ENCODE measurements at places on chromosomes 5 and 9.

- no peak for DNase-seq
These were observed 17.7 kb downstream of the FCN2 start for GRCh38 chr9:134898319-134898718.

- no peak for DNase-seq
These were observed 25.0 kb downstream of the LMNB1 start for GRCh38 chr5:126801992-126802294.

- DNase-seq = no peak
These were observed 128.8 kb downstream of the GABRG2 start for GRCh38 chr5:162196351-162196750.

GRCh38 chr9:131667576-131667975, 72.3 kb downstream of the RAPGEF1 start:
- DNase-seq = no peak

- DNase-seq = no peak
These were observed 74.9 kb downstream of the C9orf152 start for GRCh38 chr9:110133059-110133458.

- no peak for DNase-seq
These were observed 27.8 kb upstream of the GRPEL2 start for GRCh38 chr5:149317281-149318048.

- DNase-seq = no peak
These were observed 71.4 kb upstream of the COL5A1 start for GRCh38 chr9:134570151-134570621.

GRCh38 chr5:148860599-148860998, 34.2 kb downstream of the ADRB2 start:
- no peak for DNase-seq

- no peak for DNase-seq
These were observed 19.8 kb upstream of the FAM151B start for GRCh38 chr5:80468131-80468530.

GRCh38 chr5:109714592-109714991, 24.9 kb downstream of the MAN2A1 start:
- DNase-seq = no peak

DNA sequence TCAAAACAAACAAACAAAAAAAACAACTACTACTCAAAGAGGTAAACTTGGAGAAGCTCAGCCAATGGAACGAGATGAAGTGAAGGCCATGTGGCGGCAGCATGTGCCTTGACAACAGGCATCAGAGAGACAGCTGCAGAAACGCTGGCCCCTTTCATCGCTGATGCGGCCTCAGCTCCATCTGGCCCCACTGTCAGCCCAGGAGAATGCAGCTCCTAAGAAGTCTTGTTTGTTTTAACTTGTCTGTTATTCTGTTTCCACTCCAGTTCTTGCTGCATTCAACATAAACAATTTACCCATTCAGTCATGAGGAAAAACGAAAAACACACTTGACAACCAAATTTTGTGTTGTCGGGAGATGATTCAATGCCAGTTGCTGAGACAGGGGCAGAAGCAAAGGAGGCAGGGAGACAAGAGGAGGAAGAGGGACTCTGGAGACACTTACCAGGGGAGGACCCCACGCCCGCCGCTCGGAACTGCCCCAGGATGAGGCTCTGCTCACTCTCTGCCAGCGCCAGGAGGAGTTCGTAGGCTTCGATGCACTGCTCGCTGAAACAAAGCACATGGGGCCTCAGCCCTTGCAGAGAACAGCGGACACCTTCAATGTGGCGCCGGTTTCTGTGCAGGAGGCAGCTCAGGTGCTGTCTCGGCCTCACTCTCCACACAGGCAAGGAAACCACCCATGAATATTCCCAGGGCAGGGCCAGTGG, 91.2 kb downstream of the DCP2 start:
- no peak for DNase-seq

- DNase-seq = no peak
These were observed 344.1 kb upstream of the WWC1 start for GRCh38 chr5:167947306-167947705.

DNA sequence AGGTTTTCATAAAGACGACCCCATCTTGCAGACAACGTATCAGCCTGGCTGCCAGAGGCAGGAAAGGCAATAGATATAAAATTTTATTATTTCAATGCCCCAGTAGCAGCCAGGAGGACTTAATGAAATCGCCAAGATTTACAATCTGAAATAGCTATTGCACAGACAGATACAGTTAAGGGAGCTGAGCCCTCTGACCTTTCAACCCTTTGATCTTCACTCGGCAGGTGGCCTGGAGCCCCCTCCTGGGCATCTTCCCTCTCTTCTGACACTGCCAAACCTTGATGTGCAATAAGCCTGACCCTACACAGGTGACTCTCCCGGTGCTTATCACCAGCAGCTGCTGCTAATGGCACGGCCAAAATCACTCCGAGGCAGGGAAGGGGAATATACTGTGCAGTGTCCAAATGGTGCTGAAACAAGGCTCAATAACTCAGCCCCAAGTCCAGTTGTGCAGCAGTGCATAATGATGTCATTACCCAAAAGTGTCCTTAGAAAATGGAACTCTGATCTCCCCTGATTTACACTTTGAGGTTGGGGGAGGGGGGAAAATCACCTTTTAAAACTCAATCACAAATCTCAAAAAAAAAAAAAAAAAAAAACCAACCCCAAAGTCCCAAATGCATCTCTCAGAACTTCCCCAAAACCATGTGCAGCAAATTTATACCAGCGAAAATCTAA, 242.0 kb downstream of the CRB2 start:
- DNase-seq = no peak

GRCh38 chr5:37111426-37112382, 137.5 kb downstream of the CPLANE1 start:
- no peak for DNase-seq

DNA sequence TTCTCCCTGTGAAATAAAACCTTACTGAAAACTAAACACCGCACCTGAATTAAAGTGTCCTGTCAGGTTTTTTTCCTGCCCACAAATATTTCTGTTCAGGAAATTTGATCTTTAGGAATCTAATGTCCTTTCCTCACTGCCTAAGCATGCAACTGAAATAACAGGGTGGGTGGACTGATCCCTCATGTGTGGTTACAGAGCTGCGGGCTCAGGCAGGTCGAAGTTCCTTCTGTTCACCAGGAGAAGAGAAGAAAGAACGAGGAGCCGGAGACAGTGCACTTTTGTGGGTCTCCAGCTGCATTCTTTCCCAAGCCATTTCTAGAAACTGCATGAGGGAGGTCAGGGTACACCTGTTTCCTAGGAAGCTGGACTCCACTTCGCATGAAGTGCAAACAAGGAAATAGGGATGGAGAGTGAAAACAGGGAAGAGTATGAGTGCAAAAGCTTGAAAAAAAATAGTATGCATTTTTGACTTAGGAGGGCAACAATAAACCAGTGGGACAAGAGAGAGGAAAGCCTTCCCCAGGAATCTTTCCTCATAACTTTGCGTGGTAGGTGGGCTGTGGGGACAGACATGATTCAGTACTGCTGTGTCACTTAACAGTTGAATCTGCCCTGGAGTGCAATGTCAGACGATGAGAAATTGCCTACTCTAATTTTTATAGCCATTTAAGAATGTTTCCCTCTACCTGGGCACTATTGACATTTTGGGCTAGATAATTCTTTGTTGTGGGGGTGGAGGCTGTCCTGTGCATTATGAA, 60.3 kb downstream of the GCNT1 start:
- DNase-seq = no peak

DNA sequence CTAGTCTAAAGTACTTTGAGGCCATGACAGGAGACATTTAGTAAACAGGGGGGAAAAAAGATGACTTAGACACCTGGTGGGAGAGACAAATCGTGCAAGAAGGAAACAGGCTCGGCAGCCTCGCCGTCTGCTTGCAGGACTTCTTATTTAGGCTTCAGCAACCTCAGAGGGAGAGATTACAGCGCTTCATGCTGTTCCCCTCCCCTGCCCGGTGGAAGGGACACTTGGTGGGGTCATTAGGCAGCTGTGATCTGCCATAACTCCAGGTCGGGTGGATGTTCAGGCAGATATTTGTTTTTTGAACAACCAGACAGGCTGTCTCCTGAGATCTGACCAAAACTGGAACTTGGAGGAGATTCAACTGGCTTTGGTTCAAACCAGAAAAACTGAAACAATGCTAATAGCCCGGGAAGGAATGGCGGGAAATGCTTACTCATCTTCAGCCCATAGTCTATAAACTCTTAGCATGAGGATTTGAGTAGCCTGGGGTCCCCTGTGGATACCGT, 38.1 kb upstream of the CD180 start:
- DNase-seq = no peak

DNA sequence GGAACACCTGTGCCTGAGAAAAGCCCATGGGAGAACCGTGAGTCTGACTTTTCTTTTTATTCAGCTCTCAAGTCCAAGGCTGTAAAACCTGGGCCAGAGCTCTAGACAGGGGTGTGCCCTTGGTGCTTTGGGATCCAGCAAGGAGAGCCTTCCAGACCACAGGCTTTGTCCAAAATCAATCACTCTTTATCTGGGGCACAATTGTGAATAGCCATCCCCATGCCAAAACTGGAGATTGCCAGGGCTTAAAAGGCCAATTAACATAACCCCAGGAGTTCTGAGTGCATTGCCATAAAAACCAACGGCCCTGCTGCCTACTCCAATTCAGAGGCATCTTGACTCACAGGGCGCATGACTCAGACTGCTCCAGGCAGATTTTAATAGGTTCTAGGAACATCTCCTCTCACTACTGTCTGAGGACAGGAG, 391.8 kb downstream of the ARHGEF28 start:
- peak; percentile 69 for DNase-seq

GRCh38 chr5:81359108-81359507, 34.8 kb downstream of the ACOT12 start:
- DNase-seq = no peak

GRCh38 chr9:38057416-38058195, 11.4 kb downstream of the SHB start:
- peak; percentile 28 for DNase-seq

DNA sequence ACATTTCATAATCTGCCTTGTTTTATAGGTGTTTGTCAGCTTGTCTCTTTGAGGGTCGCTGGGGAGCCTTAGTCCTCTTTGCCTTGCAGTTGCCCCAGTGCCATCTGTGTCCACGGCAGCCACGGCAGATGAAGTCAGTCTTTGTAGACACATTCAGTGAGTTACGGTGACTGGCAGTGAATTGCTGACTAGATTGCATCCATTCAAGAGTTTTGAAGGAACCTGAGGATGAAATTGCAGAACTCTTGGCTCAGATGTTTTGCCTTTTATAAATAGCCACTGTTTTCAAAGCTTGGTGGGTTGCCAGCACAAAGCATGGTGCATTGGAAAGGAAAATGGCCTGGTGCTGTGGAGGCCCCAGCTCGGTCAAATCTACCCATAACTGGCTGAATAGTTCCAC, 125.6 kb downstream of the TRIO start:
- DNase-seq = peak; percentile 35

DNA sequence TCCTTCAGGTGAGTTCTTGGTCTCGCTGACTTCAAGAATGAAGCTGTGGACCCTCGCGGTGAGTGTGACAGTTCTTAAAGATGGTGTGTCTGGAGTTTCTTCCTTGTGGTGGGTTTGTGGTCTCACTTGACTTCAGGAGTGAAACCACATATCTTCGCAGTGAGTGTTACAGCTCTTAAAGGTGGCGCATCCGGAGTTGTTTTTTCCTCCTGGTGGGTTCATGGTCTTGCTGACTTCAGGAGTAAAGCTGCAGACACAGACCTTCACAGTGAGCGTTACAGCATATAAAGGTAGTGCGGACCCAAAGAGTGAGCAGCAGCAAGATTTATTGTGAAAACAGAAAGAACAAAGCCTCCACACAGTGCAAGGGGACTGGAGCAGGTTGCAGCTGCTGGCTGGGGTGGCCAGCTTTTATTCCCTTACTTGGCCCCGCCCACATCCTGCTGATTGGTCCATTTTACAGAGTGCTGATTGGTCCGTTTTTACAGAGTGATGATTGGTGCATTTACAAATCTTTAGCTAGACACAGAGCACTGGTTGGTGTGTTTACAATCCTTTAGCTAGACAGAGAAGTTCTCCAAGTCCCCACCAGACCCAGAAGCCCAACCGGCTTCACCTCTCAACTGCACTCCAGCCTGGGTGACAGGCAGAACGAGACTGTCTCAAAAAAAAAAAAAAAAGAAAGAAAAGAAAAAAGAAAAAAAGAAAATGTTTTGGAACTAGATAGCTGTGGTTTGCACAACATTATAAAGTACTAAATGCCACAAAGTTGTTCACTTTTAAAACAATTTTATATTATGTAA, 9.1 kb upstream of the ERMP1 start:
- no peak for DNase-seq

DNA sequence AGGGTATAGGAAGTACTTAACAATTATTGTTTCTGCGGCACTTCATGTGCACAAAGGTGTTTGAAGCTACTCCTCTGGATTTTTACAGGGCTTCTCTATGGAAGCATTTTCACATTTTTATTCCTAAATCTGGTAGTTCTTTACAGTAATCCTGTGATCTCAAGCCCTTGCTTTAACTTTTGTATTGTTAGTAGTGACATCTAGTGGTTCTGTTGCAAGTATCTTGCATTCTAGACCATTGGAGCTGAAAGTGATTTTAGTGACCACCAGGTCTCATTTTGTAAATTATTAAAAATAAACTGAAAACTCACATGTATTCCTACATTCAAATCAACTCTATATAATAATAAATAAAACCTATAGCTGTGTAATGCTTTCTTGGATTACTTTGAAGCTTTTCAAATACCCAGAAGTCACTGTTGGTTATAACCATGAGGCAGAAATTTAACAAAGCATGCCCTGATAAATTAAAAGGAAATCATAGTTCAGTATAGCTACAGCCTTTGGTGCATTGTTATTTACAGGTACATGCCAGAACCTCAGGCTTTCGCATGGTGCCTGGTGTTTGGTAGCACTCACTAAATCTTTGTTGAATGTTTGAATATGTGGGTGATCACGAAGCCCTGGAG, 18.9 kb downstream of the RPS23 start:
- no peak for DNase-seq

- DNase-seq = no peak
These were observed 23.6 kb upstream of the EGFLAM start for GRCh38 chr5:38234737-38235136.

DNA sequence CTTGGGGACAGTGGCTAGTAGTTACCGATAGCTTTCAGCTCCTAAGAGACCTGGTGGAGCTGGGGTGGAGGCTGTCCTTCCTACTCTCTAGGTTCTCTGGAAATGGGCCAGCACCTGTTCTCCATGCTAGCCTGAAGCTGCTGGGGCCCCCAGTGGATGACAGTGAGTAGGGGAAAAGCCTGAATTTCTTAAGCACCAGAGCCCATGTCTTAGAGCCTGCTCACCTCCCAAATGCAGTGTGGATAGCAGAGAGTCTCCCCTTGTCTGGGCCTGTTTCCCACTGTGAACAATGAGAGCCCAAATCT, 105.8 kb downstream of the DAB2IP start:
- no peak for DNase-seq
